MCF 10A (cell line): ENCODE measurements at places on chromosomes 13 and 19. TPM values are rescaled to one million over a fixed set of nuclear protein-coding genes. Genes with fewer than 3 reads are reported as not detected.

The SYMPK gene
- total RNA-seq: 77.4 and 86.2 TPM in 2 replicates

GRCh38 chr19:44576843-44577565 is 36.4 kb upstream of the IGSF23 start:
- DNase-seq: peak; percentile 78

- DNase-seq: no peak
Observed at GRCh38 chr13:92256211-92256610, 857.8 kb downstream of the GPC5 start.

DNA sequence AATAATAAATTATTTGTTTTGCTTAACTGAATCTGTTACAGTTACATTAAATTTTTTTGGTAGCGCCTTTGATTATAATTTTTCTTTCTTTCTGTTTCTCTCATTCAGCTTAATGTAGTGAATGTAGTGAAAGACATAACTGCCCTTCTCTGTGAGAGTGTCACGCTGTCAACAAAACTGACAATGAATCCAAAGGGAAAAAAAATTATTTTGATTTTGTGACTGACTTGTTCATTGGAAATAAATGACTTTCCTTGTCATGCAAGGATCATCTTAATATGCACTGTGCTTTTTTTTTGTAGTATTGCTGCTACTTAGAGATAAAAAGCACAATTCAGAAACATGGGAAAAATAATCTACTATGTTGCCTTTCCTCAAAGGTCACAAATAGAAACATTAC is 1196.4 kb downstream of the PCDH17 start:
- no peak for DNase-seq

GRCh38 chr13:113882267-113882630 is 18.4 kb upstream of the GAS6 start:
- no peak for DNase-seq

GRCh38 chr19:41323430-41324125 is 13.6 kb downstream of the CCDC97 start:
- DNase-seq: peak; percentile 82
